ENCODE measurements at places on chromosomes 13 and 19.

- peak; percentile 16 for DNase-seq
Measured at GRCh38 chr19:5112681-5113575, 144.0 kb downstream of the KDM4B start.

DNA sequence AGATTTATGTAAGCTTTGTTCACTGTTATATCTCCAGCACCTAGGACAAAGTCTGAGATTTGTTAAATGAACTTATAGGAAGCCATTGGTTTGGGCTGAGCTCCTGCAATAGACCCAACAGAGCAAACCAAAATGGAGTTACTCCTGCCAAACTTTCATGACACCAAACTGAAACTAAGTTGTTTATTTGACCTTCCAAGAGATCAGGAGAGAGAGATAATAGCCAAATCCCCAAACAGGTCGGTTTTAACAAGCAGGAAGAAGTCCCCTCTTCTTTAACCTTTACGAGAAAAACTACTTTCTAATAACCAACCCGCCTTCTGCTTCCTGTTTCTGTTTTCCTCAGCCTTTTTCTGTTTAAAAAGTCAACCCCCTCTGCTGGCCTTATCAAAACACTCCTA is 54.9 kb upstream of the ATP12A start:
- peak; percentile 31 for DNase-seq

DNA sequence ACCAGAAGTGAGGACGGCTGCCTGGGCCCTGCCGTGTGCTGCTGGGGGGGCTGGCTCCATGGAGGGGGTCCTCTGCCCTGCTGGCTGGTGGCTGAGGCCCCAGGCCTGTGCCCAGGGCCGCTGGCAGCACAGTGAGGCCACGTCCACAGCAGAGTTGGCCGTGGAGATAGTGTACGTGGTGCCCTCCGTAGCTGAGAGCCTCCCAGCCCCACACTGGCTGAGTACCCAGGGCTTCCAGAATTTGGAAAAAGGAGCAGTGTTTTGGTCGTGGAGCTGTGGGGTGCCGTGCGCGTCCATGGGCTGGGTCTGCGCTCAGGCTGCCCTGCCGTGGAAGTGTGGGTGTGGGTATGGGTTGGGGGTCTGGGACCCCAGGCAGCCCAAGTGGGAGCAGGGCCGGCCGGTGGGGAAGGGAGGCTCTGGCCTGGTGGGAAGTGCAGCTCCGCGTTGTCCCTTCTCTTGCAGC is 5.9 kb downstream of the PTBP1 start:
- DNase-seq, result no peak

- no peak for DNase-seq
Measured at GRCh38 chr19:32773126-32773525, 53.6 kb downstream of the TDRD12 start.

DNA sequence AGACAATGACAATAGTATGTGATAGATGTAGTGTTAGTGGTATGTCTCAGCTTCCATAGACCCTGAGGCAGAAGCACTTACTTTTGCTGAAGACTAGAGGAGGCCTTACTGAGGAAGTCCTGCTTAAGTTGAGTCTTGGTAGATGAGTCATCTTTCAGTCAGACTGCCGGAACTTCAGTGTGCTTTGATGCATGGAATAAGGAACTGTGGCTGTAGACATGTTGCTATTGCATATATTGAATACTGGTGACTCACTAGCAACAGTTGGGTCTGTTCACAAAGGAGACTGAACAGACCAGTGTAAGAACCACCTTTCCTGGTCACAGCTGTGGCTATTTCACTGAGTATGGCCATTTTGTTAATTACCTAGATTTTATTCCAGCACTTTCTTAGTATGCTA is 1000.6 kb downstream of the OLFM4 start:
- peak; percentile 4 for DNase-seq

DNA sequence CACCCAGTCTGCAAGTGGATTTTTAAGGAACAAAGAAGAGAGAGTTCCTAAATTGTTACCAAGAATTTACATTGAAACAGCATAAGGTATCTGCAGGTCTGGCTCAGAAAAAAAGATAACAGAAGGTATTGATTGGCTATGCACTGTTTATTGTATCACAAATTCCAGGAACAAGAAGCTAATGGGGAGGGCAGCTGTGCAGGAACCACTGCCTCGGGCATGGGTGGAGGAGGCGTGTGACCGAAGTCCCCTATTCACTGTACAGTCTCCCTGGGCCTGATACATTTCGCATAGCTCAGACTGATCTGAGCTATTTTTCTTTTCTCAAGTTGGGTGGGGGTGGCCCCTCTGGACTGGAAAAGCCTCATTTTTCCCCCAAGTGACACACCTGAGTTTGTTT is 11.7 kb downstream of the NECTIN2 start:
- no peak for DNase-seq

DNA sequence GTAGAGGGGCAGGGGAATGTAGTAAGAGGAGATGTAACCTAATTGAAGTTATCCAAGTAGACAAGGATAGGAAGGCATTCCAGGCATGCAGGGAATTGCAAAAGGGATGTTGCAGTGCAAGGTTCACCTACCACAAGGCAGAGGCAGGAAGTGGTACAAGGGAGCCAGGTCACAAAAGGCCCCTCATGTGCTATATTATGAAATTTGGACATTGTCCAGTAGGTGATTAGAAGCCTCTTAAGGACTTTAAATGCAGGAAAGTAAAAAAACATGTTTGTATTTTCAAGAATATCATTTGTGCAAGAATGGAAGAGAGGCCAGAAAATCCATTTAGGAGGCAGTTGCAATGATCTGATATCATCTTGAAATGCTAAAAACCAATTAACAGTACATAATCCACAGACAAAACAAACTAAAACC is 111.4 kb downstream of the FRY start:
- DNase-seq, result peak; percentile 41

GRCh38 chr13:19183676-19184075 is 2.1 kb upstream of the TUBA3C start:
- DNase-seq, result no peak

GRCh38 chr13:108031865-108032264 is 183.5 kb downstream of the LIG4 start:
- no peak for DNase-seq

- DNase-seq, result no peak
Measured at GRCh38 chr19:413756-414420, 4.9 kb upstream of the C2CD4C start.

DNA sequence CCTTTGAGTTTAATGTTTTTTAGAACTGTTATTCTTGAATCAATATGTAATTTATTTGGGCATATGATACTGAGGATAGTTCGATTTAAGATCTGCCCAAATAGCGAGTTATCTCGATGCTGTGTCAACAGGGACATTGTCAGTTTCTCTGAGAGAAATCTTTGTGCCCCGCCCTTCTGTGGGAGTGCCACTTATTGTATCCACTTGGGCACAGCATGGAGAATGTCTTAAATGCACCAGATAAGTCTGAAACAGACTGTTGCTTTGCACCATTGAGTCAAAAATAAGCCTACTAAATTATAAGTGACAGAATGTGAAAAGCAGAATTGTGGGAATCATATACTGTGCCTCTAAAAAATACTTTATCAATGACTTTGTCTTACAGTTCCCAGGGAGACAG is 45.6 kb downstream of the RNASEH2B start:
- no peak for DNase-seq

DNA sequence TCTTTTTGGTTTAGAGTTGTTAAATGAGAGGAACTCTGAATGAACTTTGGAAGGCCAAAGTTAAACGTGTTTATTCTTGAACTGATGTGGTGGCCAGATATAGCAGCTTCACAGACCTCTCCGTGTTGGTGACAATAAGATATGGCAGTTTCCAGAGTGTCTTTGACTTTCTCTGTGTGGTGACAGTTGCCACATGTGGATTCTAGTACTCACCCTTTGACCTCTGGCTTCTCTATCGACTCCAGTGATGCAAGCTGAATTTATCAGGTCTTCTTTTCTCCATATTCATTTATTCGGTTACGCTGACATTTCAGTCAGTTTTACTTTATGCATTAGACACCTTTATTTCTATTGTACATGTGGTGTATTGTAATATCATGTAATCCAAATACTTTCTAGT is 1469.5 kb downstream of the SLITRK1 start:
- no peak for DNase-seq

GRCh38 chr19:12788682-12789097 is 2.6 kb upstream of the JUNB start:
- DNase-seq, result peak; percentile 81

DNA sequence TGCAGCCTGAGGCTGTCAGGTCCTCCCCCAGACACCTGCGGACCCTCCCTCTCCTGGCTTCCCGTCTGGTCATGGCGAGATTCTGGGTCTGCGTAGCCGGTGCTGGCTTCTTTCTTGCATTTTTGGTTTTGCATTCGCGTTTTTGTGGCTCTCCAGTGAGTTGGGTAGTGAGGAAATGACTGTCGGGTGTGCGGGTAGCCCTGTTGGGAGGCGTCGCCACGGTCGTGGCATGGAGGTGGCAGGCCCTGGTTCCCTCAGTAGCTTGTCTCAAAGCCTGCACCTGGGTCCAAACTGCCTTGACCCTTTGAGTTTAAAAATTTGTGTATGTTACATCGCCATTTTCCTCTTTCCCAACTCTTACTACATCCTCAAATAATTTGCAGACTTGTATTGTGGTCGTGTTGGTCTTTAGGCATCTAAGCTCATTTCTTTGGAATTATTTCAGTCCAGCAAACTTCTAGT is 344 bp downstream of the NHLRC3 start:
- peak; percentile 37 for DNase-seq

DNA sequence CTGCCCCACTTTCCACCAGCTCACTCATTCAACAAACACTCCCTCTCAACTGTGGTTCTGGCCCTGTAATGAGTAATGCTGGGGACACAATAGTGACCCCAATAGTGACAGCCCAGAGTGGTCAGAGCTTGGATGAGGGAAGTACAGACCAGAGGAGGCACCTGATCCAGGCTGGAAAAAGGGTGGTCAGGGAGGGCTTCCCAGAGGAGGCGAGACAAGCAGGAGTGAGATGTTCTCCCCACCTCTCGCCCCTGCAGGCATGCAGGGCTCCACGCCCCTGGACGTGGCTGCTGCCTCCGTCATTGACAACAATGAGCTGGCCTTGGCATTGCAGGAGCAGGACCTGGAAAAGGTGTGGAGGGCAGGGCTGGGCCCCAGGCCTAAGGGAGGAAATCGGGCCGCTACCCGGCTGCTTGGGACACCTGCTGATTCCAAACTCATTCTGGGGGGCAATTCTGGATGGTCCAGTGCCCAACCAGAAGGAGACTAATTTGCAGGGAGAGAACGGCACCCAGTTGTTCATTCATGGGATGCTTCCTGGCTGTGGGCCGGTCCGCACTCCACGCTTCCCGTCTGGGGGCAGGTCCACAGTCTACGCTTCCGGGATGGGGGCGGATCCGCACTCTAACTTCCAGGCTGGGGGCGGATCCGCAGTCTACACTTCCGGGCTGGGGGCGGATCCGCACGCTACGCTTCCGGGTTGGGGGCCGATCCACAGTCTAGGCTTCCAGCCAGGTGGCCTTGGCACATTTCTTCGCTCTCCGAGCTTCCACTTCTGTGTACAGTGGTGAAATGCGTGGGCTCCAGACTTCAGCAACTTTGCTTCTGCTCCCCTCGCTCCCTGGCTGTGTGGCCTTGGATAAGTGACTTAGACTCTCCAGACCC is 63.4 kb downstream of the RYR1 start:
- no peak for DNase-seq
